Hippocampal formation (tissue), 2 donors: ENCODE measurements at places on chromosomes 1 and 21.
A peak's percentile ranks its signal among the peaks of the same experiment; 100 is the strongest.

DNA sequence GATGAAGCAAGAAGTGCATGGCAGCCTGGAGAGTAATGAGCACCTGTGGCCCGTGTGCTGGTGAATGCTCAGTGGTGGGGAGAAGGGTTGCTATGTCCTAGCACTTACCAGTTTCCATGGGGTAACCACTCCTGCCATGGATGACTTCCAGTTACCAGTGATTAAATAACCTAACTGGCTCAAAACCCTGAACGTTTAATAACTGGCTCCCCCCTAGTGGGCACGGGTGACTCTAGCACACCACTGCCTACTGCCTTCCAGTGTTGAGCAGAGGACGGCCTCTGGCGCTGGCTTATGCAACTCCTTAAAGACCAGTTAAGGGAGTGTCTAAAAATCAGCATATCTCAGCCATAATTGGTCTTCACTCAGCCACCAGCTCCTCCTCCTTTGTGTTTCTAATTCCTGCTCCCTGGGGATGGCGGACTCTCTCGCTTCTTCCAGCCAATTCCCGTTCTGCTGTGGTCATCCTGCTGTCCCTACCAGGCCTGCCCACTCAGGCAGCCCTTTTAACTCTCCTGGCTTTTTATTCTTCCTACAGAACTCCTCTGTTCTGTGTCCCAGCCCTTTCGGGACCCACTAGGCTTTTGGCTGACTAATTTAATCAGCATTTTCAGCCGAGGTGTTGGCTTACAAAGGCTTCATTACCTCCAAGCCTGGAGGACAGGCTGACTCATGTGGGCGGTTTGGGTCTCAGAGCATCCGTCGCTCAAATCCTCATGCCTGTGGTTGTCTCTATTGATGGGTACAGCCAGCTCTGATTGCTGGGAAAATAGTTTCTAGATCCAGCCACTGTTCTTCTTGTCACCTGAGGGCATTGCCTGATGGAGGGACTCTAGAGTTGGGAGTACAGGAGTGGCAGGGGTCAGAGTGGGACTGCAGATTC, 332.4 kb downstream of the CAMTA1 start:
- DNase-seq, result no peak

- DNase-seq, result no peak
Observed at GRCh38 chr1:54559771-54560231, 11.8 kb downstream of the ACOT11 start.

DNA sequence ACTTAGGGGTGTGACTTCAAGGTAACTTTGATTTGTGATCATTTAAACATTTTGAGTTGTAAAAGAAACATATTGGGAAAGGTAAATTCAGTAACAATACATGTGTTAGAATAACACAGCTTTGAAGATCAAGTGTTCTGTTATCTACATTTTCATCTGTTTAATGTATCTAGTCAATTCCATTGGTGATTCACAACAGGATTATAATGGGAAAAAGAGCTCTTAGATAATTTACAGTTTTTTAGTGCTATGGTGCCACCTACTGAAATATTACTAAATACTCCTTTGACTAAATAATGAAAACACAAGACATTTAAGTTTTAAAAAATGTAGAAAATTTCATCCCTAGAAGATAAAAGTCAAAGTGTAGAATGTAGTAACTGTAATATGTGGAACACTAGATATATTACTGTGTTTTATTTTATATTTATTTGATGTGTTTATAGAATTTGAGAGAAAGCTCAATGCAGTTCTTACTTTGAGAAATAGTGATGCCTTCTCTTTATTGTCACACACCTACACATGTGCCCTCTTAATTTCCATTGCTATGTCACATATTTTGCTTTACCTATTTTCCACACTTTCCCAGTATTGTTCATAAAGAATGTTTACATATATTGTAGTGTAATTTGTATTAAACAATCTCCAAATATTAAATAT, 47.4 kb downstream of the PTPRC start:
- DNase-seq, result no peak

GRCh38 chr1:66729523-66729922, 22.7 kb upstream of the DYNLT5 start:
- no peak for DNase-seq

- DNase-seq, result no peak
Observed at GRCh38 chr1:206736878-206737728, 33.5 kb upstream of the IL19 start.

DNA sequence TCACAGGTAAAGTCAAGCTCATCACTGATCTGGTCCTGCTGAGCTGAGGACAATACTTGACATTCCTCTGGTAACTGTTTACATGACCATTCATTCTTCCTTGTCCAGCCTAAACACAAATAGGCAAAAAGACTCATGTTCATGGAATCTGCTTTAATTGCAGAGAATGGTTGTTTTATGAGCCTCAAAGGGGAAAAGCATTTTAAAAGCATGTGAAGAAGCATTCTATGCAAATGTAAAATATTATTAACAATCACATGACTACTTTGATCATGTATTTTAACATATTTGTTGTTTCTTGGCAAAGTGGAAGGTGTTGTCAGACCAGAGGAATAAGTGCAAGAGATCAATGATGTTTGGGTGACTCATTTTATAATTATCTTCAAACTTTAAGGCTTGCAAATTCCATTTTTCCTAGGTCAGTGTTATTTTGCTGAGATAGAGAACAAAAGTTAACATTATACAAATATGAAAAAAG, 133.7 kb downstream of the RUNX1 start:
- no peak for DNase-seq

- DNase-seq, result no peak
Observed at GRCh38 chr1:4095433-4095971, 195.4 kb upstream of the C1orf174 start.

- no peak for DNase-seq
Observed at GRCh38 chr1:69528376-69528775, 39.3 kb upstream of the LRRC7 start.

GRCh38 chr1:203275656-203276272, 29.6 kb upstream of the BTG2 start:
- no peak for DNase-seq

GRCh38 chr1:66809736-66810326, 8.8 kb upstream of the INSL5 start:
- DNase-seq, result no peak

DNA sequence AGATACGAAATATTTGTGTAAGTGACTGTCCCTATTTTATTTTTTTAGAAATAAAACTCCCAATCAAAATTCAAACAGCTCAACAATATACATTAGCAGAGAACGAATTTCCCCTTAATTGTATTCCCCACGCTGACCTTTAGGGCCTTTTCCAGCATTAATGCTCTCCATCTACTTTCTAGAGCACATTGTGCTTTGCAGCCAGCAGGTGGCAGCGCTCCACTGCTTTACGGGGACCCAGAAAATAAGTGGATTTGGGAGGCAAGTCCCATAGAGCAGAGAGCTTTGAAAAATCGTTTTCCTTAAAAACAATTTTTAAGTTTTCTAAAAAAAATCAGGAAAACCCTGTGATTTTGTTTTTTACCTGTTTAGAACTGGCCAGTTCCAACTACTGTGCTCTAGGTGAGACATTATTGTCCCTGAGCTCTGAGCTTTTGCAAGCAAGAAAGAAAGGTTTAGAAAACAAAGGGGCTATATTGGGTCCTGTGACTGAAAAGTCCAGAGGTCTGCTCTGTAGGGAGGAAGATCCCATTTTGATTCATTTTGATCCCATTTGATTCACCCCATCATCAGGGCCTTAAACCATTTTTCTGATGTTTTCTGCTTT, 144.4 kb upstream of the ZNF644 start:
- peak; percentile 75 for DNase-seq

DNA sequence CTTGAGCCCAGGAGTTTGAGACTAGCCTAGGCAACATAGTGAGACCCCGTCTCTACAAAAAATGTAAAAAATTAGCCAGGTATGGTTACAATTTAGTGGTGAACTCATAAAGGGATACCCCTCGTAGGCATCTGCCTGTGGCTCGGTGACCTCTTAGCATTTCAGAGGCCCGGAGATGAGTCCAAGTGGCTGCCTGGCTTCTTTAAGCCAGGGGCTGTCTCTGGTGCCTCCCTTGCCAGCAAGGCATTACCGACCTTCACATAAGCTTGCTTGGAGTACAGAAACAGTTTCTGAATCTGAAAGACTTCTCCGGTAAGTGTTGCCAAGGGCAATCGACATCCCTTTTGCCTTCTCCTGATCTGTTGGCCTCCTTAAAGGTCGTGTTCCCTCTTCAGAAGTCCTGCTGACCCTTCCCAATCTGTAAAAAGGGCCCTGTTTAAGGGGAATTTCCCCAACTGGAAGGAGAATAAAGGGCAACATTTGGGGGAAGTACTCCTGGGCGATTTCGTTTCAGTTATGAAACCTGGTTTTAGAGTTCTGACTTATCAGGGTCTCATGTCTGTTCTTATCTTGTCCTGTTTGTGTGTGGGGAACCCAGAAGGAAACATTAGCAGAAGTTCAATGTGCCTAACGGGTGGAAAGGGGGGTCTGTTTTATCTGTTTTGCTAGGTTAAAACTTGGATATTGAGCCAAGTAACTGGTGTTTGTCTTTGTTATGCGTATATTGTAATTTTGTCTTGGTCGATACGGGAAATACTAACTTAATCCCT, 32.9 kb downstream of the KIFAP3 start:
- DNase-seq, result no peak

GRCh38 chr1:12387641-12388040, 157.8 kb downstream of the VPS13D start:
- DNase-seq, result no peak

DNA sequence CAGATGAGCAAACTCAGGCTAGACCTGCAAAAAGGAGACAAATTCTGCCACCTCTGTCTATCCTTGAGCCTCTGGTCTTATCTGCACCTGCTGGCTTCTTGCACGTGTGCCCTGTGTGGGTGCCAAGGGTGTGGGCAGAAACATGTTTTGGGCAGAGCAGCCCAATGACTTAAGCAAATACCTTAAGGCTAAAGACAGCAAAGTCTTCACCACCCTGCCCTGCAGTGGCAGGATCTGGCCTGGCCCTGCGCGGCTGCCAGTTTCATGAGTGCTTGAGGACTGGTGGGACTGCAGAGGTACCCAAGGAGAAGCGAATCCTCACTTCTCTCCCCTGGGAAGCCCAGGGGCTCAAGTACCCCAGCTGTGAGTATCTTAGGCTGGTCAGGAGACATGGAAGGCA, 3.8 kb upstream of the SLC26A9 start:
- no peak for DNase-seq

- DNase-seq, result no peak
Observed at GRCh38 chr1:179167418-179167777, 62.1 kb downstream of the ABL2 start.

- no peak for DNase-seq
Observed at GRCh38 chr1:205610901-205611466, 20.8 kb downstream of the ELK4 start.

GRCh38 chr1:1062348-1063163, 11.6 kb downstream of the RNF223 start:
- DNase-seq, result no peak

DNA sequence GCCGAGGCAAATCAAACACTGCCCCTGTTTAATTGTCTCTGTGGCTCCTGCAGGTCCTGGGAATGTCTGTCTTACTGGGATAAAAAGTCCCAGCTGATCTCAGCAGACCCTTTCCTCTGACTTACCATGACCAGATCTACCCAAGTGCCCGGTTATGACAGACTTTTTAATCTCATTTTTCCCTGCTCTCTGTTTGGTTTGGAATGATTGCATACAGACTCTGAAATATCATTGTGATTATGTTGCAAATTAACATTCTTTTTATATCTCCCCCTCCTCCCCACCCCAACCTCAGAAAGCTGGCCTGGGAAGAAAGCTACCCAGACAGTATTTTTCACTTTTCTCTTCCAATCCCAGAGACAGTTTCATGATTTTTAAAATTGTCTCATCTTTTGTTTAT, 16.3 kb downstream of the RAB7B start:
- DNase-seq, result no peak

DNA sequence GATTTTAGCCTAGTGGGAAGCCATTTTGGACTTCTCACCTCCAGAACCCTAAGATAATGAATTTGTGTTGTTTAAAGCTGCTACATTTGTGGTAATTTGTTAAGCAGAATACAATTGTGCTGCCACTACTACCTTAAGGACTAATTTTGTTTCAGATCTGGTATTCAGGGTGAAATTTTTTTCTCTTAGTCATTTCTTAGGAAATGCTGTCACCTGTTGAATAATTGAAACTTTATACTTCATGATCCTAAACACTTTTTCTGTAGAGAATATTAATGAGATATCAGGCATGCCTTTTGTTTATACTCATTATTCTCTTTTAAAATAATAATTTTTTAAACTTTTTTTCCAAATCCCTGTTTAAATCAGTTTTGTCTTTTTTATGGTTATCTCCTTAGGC, 246.8 kb downstream of the TGFB2 start:
- no peak for DNase-seq

DNA sequence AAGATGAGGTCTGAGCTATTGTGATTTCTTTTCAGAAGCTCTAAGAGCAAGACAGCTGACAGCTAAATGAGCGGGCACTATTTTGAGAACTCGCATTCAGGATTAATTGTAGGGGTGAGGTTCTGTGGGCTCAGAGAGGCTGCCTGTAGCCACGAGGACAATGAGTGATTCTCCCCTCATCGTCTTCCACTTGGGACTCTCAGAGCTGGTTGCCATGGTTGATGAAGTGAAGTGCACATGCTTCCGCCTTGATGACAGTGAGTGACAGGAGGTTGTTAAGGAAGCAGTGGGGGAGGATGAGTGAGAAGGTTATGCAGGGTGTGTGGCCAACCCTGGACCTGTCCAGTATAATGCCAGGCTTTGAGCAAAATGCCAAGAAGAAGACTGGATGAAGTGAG, 341.7 kb downstream of the PCP4 start:
- no peak for DNase-seq

- DNase-seq, result no peak
Observed at GRCh38 chr1:82052563-82052962, 251.8 kb downstream of the ADGRL2 start.

DNA sequence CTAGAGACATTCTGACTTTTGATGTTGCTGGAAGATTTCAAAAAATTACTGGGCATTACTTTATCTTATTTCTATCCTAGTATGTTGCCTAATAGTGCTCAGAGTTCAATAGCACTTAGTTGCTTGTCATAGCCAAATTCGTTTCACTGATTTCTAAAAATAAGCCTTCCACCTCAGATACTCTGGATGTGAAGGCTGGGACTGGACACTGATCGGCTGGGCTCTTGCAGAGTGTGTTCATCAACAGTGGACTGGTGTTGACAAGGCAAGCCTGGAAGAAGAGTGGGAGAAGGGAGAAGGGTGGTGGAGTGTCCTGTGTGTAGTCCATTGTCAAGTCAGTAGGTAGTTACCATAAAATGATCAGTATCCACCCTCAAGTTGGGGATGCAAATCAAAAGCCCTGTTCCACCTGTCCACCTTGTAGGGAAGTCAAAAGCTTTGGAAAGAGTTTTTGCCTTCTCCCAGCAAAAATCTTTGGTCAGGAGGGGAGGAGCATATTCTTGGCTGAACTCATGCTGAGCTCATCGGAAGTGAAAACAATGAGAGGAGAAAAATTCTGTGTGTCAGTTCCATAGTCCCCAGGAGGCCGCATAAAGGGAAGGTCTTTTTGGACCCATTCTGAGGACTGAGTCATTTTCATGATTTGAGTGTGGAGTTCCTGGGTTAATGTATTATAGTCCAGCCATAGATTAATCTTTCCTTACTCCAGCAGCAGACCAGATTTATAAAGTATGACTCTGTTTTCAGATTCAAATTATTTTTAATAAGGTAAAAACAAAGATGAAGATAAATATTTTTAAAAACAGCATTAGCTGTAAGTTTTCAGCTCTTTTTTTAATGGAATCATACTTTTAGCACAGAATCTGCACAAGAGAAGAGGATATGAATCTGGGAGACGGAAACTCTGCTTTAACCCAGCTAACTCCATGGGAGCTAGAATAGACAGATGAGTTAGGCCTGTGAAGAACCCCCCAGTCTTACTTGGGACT, 99.5 kb upstream of the BMP8A start:
- peak; percentile 24 for DNase-seq

- no peak for DNase-seq
Observed at GRCh38 chr1:21024918-21025317, 151.8 kb downstream of the EIF4G3 start.
